CD4-positive, alpha-beta T cell treated with Interleukin-1 beta for 1 hour (primary cell): ENCODE measurements at places on chromosomes 7 and 10.

DNA sequence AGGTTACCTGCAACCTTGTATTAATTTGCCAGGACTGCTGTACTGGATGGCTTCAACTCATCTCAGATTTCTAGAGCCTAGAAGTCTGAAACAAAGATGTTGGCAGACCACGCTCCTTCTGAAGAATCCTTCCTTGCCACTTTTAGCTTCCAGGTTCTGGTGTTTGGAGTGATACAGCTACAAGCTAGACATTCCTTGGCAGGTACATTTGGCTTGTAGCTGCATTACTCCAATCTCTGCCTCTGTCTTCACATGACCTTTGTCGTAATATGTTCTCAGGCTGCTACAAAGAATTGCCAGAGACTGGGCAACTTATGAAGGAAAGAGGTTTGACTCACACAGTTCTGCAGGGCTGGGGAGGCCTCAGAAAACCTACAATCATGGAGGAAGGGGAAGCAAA, 146.3 kb downstream of the GALNT17 start:
- no peak for DNase-seq

GRCh38 chr10:34537629-34538231, 277.4 kb downstream of the PARD3 start:
- DNase-seq = no peak

GRCh38 chr7:25087855-25088254, 37.2 kb downstream of the CYCS start:
- peak; percentile 4 for DNase-seq

- no peak for DNase-seq
Measured at GRCh38 chr7:3028758-3029093, 14.9 kb downstream of the CARD11 start.

GRCh38 chr7:157966490-157966889, 621.1 kb downstream of the PTPRN2 start:
- no peak for DNase-seq

DNA sequence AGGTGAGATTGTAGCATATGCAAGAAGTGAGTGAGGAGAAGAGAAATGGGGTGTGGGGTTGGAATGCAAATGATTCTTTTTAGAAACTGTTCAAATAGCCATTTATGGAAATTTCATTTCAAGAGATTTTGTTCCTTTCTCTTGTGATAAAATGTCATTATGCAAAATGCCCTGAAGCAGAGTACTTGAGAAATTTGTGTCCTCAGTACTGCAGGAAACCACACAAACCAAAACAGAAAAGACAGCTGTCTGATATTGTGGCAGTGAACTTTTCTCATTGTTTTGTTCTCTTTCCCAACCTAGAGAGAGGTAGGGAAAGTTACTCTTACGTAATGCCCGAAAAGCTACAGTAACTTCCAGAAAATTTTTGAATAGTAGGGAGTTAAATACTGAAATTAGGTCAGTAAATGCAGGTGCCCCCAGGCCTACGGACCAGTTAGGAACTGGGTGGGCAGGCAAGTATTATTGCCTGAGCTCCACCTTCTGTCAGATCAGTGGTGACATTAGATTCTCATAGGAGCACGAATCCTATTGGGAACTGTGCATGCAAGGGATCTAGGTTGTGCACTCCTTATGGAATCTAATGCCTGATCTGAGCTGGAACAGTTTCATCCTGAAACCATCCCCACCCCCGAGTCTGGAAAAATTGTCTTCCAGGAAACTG, 34.0 kb downstream of the DLD start:
- DNase-seq = no peak
